ENCODE measurements at places on chromosomes 7 and 10.

DNA sequence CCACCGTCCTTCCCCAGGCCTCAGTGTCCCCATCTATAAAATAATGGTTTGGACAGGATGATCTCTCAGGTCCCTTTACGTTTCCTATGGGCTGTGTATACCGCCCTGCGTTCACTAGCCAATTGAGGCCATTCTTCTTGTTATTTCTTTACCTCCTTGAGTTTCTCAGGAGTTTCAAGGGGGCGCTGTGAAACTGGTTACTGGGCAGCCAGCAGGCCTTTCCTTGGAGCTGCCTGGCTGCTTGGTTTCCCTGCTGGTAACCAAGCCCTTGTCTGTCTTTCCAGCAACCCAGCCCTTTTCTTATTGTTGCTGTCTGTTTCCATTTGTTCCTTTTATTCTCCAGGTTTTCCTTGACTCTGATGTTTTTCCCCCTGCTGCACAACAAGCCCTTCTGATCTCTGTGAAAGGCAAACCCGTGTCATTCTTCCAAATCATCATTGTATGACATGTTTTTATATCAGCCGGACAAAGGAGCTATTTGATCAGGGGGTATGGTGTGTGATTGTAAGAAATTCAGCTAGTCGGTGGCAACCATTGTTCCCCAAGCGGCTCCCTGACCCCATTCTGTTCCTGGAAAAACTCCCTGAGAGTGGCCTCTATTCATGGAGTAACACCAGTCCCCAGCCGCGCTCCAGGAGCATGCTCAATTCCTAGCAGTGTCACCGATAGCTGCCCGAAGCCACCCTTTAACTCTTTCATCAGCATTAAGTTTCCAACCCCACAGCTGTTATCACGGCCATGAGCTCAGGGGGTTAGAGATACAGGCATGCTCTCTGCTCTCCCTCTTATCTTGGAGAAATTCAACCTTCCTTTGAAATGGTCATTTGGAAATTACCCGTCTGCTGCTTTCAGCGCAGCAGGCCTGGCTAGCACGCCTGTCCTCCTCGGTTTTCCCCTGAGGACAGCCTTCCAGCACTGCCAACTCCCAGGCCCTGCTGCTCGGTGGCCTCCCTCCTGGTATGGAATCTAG, 26.6 kb downstream of the FGF8 start:
- DNase-seq: no peak

DNA sequence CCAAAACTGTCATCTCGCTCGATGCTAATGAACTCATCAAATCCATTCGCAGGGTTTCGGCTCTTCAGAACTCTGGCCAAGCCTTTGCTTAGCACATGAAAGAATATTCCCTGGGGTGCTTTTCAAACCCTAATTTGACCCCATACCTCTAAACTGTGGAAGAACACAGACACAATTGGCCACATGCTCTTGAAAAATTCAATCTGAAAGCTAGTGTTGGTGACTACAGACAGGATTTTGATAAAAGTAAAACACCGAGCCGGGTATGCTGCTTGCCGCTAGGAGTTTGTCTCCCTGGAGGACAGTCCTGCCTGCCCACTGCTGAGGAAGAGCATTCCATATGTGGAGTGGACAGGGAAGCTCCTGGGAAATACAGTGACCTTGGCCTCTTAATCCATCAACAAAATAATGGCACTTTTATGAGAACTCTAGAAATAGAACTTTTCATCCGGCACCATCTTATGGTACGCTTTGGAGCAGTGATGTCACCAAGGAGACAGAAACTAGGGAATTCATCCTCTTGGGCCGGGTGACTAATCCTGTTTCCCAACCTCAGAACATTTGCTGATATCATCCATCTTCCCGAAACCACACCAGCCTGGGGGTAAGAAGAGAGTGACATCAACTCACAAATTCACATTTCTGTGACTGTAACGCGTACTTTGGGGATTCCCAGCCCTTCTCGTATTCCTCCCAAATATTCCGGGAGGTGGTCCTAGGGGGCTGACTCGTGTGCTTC, 34.2 kb downstream of the MTURN start:
- no peak for DNase-seq

DNA sequence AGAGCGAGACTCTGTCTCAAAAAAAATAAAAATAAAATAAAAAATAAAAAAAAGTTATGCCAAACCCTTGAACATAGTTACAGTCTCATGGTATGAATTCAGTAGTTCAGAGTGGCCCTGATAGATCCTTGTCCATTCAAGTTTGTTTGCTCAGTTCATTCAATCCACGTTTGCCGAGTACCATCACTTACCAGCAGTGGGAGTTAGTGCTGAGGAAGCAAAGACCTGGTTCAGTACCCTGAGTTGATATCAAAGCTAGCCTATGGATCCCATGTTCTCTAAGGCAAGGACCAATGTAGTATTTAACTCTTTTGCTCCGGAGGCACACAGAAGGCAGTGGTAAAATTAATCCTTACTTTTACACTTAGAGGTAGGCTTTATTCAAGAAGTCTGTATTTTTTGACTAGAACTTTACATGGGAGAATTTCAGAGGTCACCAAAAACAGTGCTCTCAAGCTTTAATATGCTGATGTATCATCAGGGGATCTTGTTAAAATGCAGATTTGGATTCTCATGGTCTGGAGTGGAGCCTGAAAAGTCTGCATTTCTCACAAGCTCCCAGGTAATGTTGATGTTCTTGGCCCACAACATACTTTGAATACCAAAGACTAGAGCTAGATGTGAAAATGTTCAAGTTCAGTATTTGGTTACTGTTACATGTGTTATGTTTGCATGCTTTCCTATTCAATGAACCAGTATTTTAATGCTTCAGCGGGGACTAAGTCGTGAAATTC, 38.1 kb upstream of the HBP1 start:
- no peak for DNase-seq

- no peak for DNase-seq
These were observed 707.8 kb downstream of the XPNPEP1 start for GRCh38 chr10:109215291-109216075.

DNA sequence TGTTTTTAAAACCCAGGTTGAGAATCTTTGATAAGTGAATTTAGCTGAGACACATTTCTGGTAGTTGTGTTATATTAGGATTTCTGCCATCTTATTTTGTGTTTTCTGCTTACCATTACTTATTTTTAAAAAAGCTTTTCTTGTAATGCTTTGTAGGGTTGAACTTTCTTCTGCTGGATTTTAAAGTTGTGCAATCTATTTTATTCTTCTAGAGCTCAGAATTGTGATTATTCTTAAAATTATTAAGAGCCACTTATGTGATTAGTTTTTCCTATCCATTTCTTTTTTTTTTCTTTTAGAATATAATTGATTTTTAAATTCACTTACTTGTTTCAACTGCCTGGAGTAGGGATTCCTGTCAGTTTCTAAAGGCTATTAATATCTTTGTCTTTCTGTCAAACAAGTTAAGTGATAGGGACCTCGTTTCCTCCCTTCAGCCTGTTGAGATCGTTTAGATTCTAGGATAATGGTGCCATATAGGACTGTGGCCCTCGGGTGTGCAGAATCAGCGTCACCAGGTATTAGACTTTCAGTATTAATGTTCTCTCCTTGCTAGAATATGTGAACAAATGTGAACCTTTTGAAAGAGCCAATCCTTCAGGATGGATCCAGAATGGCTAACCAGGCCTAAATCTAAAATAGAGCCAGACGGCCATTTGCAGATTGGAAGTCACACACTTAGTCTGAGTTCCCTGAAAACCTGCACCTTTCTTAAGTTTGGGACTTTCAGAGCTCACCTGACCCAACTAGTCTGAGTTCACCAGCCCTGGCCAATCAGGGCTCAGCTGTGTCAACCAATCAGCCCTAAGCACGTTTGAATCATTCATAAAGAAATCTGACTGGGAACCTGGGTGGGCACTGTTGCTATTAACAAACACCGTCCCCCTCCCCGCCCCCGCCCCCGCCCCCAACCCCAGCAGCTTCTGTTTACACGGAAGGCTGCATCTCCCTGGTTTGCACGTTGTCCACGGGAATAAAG, 26.2 kb downstream of the CUX1 start:
- DNase-seq: no peak

DNA sequence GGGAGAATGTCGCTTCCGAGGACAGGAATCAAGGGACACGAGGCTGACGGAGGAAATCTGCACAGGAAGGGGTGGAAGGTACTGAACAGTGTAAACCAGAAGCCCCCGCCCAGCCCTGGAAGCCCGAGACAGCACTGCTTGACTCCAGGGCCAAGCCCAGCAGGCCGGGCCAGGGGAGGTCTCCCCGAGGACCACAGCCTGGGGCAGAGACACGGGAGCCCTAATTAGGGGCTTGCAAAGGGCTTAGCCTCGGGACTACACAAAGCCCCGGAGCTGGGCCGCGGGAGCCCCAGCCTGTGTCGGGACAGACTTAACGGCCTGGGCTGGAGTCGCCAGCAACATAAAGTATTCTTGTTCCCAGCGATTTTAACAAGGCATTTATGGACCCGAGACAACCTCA, 50.8 kb downstream of the OAT start:
- no peak for DNase-seq

GRCh38 chr7:138083859-138084258, 7.6 kb downstream of the AKR1D1 start:
- no peak for DNase-seq

DNA sequence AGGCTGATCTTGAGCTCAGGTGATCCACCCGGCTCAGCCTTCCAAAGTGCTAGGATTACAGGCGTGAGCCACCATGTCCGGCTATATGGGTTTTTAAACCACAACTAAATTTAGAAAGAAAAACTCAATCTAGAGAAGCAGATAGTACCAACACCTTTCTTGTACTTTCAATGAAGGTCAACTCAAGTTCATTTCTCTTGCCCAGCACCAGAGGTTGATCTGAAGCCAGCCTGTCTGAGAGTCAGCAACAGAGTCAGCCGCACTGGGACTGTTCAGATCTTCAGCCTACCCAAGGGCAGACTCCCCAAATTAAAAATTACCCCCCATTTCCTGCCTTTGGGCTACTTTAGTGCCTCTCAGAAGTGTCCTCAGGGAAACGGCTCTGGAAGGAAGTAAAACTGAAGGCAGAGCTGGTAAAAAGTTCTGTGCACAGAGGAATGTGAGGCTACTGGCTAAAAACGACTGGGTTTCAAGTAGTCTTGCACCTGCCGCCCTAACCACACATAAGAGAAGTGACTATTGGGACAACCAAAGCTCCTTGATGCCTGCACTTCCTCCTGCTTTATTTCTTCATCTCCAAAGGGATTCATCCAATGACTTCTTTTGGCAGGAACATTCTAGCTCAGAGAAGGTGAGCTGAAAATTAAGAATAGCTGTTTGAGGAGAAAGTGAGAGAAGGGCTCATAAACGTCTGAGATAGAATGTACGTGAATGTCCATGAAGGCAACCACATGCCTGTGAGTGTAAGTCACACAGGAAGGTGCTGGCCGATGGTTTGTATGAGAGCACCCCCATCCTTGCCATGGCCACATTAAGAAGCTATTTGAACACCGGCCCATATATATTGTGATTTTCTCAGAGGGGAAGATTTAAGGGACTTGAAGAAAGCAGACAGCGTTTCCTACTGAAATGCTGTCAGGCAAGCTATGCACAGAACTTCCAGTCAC, 142.4 kb upstream of the PRR15 start:
- no peak for DNase-seq

DNA sequence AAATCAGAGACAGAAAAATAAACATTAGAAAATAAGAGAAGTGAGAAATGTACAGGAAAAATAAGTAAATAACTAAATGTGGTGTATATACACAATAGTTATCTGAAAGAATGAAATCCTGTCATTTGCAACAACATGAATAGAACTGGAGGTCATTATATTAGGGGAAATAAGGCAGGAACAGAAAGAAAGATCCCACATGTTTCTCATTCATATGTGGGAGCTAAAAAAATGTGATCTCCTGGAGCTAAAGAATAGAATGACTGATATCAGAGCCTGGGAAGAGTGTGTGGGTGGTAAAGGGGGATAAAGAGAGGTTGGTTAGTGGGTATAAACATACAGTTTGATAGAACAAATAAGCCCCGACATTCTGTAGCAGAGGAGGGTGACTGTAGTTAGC, 27.3 kb downstream of the PLXDC2 start:
- no peak for DNase-seq

GRCh38 chr7:110898516-110898915, 192.4 kb upstream of the LRRN3 start:
- no peak for DNase-seq

DNA sequence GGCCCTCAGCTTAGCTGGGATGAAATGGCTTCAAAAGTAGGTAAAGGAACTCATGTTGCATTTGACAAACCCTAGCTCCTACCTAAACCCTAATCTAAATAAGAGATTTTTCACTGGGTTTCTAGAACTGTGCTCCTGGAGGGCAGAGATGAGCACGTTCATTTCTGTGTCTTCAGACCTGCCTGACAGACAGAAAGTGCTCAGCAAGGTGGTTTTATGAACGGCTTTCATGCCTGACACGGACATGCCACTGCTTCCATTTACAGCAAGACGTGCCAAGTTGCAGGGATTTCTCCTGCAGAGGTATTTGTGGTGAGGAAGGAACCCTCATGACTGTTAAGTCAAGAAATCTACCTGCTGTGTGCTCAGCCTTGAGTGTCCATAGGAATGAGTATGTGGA, 83.5 kb upstream of the KMT2C start:
- DNase-seq: no peak

- DNase-seq: no peak
These were observed 23.6 kb downstream of the CFAP46 start for GRCh38 chr10:132918617-132919373.

- DNase-seq: no peak
These were observed 27.7 kb upstream of the NMT2 start for GRCh38 chr10:15196021-15196834.

DNA sequence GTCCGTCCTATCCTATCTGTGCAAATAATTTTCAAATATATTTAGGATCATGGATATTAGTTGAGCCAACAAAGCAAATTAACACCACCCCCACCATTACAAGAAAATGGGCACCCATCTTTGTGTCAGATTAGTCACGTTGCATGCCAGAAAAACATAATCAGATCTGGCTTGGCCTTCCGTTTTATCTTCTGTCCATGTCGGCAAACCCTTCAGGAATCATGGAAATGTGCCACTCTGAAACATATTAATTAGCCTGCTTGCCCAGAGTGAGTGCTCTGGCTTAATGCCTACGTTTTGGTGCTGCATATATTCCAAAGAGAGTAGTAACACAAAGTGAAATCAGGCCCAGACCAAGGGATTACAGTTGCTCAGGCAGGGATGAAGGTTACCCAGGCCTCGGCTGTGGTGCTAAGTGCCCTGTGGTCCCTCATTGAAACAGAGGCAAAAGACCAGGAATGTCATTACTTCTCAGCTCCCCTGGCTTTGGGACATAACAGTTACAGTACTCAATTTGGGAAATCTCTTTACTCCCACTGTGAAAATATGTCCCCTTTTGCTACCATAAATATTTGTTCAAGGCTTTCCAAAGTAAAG, 154.0 kb upstream of the LSM8 start:
- DNase-seq: no peak

DNA sequence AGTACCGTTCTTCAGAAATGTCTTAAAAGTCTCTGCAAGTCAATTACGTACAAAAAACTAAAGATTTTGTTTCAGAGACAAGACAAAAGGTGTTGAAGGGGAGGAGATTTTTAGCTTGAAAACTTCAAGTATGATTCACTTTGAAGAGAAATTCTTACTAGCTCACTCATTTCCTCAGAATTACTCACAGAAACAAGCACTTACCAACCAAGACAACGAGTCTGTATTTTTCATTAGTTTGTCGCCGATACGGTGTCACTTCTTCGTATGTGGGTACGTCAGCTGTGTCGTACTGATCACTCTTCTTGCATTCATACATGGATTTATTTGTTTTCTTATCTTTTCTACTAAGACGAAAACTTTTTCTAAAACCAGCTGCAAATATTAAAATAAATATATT, 90.6 kb upstream of the ODAD2 start:
- no peak for DNase-seq
